ENCODE measurements at places on chromosomes 13 and 19. TPM values are rescaled to one million over a fixed set of nuclear protein-coding genes. Genes with fewer than 3 reads are reported as not detected.

DNA sequence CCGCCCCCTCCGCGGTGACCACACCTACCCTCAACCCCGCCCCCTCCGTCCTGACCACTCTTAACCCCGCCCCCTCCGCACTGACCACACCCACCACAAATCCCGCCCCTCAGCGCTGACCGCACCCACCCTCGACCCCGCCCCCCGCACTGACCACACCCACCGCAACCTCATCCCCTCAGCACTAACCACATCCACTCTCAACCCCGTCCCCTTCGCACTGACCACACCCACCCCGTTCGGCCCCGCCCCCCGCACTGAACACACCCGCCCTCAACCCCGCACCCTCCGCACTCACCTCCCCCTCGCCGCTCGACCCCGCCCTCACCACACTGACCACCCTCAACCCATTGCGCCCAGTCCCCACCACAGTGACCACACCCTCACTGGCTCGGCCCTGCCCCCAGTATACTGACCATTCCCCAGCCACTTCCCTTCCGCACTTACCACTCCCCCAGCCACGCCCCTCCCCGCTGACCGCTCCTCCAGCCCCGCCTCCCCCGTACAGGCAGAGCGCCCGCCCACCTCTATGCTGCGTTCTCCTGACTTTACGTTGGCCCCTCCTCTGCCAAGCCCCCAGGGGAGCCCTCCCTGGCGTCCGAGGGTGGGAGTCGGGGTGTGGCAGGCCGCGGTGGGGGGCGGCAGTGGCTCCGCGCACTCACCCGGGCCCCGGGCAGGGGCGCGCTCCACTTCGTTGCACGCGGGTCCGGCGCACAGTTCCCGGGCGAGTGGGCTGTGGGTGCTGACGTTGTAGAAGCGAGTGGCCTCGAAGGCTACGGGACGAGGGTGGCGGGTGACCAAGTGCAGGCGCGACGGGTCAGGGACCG, 8.4 kb downstream of the F2RL3 start:
- DNase-seq = peak; percentile 38

DNA sequence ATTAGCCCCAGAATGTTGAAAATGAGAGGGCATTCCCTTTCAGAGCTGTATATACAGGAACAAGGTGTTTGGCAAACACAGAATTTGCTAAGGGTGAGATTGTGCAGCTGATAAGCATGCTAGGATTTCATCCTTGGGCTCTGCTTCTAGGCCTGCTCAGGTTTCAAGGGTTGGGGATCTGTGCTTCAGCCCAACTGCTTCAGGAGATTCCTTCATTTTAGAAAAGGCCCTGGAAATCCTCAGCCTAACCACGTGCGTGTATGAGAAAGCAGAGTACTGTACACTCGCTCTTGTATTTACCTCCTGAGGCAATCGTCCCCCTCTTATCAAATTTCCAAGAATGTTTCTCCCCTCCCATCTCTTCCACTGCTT, 291.6 kb upstream of the ARGLU1 start:
- no peak for DNase-seq

The TMEM238 gene
- 14.6 TPM for total RNA-seq

The ASF1B gene
- total RNA-seq = 1.9 TPM

DNA sequence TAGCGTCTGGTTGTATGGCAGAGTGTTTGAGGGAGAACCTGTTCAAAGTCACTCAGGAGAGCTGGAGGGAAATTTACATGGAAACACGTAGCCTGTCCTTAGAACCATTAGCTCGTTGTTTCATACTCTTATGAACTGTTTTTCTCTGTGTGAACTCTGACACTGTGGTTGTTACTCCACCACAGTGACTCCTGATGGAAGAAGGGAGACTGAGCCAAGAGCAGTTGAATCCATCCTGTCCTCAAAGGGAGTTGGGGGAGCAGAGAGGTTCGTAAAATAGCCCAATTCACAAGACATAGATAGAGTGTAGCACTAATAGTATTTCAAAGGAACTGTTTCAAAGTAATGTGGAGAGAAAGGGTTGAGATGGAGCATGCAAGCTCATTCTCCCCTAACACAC, 964.8 kb downstream of the PCDH9 start:
- DNase-seq = no peak

The HSPB6 gene
- total RNA-seq = not detected

DNA sequence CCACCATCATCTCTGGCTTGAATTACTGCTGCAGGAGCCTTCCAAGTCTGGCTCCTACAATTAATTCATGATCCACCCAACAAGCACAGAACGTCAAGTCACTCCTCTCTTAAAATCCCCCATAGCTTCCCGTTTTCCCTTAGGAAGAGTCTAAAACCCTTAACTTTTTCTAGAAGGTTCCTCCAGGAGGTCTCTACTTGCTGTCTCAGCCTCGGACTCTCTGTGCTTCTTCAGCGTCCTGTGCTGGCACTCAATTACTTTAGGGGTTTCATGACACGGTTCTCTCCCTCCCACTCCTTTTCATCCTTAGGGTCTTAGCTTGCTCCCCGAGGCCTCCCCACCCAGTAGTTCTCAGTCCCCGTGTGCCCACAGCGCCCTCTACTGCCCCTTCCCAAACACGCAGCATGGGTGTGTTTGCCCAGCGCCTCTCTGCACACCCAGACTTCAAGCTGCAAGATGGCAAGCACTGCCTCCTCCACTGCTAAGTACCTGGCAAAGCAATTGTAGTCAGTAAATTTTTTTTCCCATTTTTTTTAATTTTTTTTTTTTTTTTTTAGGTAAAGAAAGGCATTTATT, 25.8 kb upstream of the MAP3K10 start:
- peak; percentile 36 for DNase-seq

DNA sequence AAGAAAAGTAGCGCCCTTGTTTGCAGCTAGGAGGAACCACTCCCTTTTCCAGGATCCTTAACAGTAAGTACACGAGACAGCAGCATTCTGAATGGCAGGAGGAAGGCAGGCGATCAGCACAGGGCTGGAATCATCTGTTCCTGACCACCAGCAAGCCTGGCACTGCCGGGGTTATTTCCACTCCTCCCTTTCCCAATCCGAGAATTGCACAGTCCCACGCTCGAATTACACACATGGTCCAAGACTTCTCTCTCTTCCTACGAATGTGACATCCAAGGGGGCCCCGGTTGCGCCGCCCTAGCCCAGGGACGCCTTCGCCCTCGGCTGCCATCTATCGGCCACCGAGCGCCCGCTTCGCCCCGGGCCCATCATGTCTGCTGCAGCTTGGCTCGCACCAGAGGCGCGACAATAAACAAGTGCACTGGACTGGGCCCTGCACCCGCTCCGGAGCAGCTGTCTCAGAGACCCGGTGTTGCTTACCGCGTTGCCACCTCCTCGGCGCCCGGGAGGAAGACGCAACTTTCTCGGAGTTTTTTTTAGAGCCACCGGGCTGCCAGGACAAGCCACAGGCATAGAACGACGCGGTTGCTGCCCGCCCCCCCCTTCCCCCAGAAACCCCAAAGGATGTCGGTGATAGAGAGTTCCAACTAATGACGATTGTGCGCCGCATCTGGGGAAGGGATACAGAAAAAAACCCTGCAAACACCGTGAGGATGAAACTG, at the start of gene SLITRK5:
Gene SLITRK5, plus strand, starts transcription at position 341 of the 722 bp plus-strand sequence. CDS start 4,018 bp downstream, outside the sequence.
- DNase-seq = peak; percentile 23

DNA sequence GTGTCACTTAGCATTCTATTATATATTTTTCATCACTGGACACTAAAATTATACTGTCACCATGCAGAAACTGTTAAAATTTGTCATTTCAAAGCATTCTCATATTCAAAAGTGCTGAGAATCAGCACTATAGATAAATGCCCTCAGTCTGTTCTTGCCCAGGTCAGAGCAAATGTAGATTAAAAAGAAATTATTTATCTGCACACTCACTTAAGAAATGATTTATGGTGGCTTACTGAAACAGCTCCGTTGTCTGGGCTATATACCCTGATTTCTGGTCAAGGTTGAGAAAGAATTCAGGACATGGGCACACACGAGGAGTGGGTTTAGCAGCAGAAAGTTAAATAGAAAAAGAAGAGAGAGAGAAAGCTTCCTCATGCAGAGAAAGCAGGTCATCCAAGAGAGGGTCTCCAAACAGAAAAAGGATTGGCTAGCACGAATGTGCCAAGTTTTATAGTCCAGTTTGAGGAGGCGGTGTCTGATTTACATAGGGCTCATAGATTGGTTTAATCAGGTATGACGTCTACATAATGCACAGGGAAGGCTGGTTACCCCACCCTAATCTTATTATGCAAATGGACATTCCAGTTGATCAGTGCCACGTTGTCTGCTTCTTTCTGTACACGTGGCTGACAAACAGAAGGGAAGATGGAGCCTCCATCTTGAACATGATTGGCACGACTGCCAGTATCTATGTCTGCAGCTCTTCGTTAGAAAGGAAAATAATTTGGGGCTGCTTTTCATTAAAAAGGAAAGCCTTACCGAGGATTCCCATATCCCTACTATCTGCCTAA, 47.3 kb upstream of the N4BP2L1 start:
- DNase-seq = no peak

- DNase-seq = no peak
These were observed 11.1 kb downstream of the SLC7A10 start for GRCh38 chr19:33214596-33214995.

The SULT2A1 gene
- total RNA-seq = not detected

The ZNF836 gene
- total RNA-seq = 21.2 TPM

DNA sequence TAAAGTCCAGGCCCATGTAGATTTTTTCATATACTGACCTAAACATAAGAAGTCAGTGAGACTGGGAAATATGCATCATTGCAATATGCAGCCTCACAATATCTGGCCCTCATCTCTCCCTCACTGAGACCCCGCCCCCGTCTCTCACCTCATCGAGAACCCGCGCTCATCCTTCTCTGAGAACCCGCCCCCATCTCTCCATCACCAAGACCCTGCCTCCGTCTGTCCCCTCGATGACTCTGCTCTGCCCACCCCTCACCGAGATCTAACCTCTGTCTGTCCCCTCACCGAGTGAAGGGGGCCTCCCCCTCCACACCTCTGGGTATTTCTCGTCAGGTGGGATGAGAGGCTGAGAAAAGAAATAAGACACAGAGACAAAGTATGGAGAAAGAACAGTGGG, 20.5 kb upstream of the ZNF846 start:
- no peak for DNase-seq

GRCh38 chr13:92300651-92301050, 902.2 kb downstream of the GPC5 start:
- DNase-seq = no peak

DNA sequence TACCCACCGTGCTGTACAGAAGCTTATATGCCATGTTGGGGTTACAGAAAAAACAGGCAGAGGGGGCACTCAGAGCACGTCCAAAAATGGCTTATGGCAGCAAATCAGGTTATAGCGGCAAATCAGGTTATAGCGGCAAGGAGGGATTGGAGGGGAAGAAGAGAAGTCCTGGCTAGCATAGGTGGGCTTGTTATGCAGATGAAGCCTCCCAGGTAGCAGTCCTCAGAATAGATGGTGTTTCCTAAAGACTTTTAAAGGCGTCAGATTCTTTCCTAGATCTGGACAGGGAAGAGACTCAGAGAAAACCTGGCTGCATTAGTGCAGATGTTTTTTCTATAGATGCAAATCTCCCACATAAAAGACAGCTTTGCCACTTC, 19.8 kb upstream of the PLEKHF1 start:
- no peak for DNase-seq

The ACOD1 gene
- not detected for total RNA-seq

- DNase-seq = no peak
These were observed 5.9 kb upstream of the ARL11 start for GRCh38 chr13:49622174-49622946.

DNA sequence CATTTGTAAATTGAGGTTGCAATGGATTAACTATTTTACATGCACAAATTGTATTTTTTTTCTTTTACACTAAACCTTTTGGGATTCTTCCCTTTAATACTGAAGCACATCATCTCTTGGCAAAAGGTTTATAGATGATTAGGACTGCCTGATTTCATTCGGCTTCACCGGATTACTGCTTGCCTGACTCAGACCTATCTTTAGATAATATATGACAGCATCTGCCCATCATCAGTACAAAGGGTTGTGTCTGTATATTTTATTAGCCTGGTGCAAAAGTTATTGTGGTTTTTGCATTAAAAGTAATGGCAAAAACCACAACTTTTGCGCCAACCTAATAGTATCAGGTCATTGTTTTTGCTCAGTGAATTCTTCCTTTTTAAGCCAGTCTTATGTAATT, 316.2 kb upstream of the HTR2A start:
- DNase-seq = no peak

All from T-helper 17 cell (primary cell).